ENCODE measurements at places on chromosomes 11 and 22.

DNA sequence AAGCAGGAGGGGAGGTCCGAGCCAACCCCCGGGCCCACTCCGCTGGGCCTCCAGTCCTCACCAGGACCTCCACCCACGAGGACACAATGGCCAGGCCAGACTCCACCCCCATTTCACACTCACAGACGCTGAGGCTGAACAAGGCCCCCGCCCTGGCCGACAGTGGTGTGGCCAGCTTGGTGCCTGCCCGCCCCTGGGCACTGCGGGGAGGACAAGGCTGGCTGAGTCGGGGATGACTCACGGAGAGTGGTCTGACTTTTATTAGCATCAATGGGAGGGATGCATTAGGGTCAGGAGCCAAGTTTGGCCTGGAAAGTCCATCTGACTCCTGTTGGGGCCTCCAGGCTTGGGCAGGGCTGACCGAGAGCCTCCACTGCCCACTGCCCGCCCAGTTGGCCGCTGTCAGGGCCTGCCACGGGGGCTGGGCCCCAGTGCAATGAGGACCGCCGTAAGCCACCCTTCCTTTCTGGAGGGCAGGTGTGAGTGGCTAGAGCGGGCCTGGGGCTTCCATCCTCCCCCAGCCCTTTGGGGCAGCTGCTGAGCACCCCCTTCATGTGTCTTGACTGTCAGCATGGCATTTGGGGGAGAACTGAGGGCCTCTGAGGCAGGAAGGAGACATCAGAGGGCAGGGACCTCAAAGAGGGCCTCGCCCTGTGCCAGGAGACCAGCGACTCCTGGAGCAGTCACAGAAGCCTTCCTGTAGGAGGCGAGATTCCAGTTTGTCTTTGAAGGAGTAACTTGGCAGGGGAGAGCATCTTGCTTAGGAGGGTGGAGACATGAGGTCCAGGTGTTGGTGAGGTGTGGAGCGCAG, 10.6 kb downstream of the TSPAN32 start:
- peak; percentile 77 for DNase-seq

- no peak for DNase-seq
Observed at GRCh38 chr11:68460741-68461574, at the start of gene PPP6R3. Gene PPP6R3 (plus strand): TSS chr11:68460752. CDS start chr11:68537665, 76,913 bp downstream.

DNA sequence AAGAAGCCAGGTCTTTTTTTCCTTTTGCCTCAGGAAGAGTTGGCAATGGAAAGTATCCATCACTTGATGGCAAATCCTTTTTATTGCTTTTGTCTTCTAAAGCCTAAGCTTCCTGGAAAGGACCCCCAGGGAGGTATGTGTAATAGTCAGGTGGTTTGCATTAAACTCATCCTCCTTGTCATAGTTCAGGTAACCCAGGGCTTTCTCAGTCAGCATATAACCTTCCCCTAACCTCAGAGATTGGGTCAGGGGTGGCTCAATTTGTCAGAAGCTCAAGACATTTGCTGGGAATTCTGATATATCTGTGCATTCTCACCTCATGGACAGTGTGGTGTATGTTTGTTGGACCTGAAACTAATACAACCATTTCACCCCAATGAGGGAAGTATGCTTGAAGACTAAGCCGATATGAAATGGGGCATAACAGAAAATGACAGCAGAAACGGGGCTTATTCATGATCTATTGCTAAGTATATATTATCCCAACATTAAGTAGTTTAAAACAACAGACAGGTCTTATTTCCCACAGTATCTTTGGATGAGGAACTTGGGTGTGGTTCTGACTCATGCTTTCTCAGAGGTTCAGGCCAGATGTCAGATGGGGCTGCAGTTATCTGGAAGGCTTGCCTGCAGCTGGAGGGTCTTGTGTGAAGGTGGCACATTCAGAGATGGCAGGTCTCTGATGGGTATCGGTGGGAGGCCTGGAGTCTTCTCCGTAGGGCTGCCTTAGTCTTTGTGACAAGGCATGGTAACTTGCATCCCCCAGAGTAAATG, 135.8 kb upstream of the SPON1 start:
- no peak for DNase-seq

DNA sequence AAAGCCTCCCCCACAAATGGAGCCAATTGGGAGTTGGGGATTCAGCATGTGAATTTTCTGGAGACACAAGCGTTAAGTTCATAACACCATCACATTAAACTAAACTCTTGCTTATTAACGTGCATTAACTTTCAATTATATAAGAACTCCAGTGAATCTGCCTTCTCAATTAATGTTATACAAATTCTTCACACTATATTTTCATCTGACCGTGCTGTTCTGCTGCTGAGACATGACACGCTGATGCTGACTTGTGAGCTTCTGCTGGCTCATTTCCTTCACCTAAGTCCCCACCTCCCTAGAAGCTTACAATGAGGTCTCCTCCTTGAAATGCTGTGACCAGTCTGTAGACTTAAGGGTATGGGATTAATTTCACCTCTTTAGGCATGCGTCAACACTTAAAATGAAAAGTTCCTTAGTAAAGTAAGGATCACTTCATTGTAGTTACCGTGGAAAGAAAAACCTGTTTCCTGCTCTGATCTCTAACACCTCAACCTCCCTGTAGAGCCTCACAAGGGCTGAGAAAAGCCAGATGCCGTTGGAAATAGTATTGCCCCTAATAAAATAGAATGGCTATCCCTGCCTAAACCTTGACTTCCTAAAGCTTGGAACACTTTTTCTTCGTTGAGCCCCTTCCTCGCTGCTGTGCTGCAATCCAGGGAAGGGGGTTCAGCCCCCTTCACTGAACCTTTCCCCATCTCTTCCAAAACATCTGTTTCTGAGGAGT, 2.2 kb downstream of the HBG2 start:
- DNase-seq, result no peak

DNA sequence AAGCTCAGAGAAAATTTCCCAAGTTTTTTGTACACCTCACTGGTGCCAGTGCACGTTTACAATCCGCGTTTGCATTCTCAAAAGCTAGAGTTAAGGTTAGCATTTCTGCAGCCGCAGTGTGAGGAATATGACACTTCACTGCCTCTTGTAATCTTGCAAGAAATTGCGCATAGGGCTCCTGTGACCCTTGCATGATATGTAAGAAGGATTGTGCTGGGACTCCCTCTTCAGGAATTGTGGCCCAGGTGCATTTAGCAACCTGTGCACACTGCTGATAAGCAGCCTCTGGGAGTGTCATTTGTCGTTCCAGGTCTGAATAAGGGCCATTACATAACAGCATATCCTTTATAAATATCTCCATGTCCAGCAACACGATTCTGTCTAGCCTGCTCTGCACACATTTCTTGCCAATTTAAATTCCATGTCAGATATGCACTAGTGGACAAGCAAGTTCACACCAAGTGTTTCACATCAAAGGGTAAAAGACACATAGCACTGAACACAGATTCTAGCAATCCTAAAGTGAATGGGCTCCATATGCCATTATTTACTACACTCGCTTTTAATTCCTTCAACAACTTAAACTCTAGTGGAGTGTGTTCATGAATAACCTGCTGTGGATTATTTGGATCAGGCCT, 69.2 kb upstream of the INCENP start:
- DNase-seq, result peak; percentile 64

- DNase-seq, result no peak
Observed at GRCh38 chr22:17284466-17284865, 65.2 kb upstream of the ADA2 start.

DNA sequence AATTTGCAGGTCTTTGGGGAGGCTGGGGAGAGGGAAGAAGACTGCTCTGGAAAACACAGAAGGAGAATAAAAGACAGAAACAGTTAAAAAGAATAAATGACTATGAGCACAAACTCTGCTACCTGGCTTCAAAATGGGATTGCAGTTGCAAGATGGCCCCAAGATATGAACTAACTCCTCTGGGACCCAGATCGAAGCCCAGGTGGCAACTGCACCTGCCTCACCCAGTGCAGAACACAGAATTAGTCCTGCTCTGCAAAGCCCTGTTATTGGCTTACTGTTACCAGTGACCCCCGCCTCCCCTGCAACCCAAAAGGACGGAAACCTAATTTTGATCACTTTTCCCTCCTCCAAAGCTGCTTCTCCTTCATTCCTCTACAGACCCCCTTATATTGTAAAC, 35.9 kb upstream of the POU2AF1 start:
- DNase-seq, result no peak

DNA sequence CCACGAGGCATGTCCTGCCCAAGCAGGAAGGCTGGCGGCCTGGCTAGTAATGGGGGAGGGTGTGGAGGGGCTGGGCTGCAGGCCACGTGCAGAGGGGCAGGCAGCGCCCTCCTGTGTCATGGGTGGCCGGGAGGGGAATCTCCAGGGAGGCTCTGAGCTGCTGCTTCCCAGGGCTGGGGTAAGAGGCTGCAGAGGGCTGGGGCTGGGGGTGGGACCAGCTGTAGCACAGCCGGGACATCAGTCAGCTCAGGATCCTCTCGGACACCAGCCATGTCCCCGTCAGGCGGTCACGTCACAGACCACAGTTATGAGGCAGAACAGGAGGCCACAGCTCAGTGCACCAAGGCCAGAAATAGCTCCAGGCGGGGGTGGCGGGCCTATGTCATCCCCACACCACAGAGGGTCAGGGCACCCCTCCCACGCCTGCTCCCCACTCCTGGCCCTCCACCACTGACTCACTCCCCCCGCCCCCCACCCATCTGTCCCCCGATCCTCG, 21.1 kb downstream of the RTN4R start:
- no peak for DNase-seq

- no peak for DNase-seq
Observed at GRCh38 chr11:72670041-72670440, 4.2 kb downstream of the PDE2A start.

GRCh38 chr11:31968461-31969358, 122.2 kb upstream of the RCN1 start:
- no peak for DNase-seq

DNA sequence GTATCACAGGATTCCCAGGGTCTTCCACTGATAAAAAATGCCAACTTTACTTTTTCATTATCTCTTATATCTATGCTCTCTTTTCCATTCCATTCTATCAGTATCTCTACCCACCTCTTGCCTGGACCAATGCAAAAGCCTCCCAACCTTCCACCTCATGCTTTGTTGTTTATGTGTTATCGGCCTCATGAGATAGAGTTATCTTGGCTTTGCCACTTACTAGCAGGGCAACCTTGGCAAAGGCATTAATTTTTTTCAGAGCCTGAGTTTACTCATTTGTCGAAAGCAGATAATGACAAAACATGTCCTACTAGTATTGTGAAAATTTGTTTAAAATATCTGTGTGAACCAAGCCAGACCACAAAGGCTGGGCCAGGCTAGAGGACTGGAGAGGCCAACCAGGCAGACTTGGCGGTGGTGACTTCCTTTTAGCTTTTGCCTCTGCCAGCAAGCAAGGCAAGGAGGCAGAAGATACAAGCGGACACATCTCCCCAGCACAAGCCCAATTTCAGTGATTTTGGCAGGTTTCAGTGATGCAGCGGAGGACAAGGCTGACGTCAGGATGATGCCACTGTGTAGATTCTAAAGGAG, 106.9 kb downstream of the ADAMTS15 start:
- no peak for DNase-seq

- DNase-seq, result no peak
Observed at GRCh38 chr11:42271306-42271705, 811.9 kb upstream of the LRRC4C start.

DNA sequence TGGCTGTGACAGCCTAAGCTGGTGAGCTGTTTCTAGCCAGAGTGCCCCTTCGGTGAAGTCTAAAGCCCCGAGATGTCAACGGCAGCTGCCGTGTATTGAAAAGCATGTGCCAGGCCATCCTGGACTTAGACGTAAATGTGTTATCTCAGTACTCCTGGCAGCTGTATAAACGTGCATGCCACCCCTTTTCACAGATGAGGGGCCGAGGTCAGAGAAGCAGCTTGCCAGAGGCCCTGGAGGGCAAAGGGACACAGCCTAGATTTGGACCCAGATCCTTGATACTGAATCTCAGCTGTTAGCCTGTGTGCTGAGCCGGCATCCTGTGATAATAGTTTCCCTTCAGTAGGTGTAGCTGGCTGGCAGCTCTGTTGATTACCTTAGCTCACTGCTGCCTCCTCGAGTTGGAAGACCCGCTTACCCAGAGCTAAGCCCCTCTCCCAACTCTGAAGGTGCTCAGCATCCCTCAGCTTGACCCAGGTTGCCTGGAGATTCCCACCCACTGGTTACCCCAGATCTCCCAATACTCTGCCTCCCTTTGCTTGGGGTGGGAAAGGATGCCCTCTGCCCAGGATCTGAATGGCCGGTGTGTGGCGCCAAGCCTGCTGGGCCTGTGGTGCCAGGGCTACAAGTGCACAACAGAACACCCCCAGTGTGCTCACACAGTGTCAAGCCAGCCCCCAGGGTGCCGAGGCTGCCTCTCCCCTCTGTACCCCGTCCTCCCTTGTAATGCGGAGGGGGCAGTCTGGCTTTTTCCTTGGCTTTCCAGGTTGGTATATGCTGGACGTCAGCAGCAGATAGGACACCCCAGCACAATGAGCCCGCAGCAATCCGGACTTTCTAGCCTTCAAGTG, 59.8 kb upstream of the WNT7B start:
- peak; percentile 78 for DNase-seq
